Hematopoietic multipotent progenitor cell treated with erythropoietin and hydrocortisone succinate and interleukin-3 and kit ligand, for 6 days (in vitro differentiated cells): ENCODE measurements at places on chromosomes 4 and X.

DNA sequence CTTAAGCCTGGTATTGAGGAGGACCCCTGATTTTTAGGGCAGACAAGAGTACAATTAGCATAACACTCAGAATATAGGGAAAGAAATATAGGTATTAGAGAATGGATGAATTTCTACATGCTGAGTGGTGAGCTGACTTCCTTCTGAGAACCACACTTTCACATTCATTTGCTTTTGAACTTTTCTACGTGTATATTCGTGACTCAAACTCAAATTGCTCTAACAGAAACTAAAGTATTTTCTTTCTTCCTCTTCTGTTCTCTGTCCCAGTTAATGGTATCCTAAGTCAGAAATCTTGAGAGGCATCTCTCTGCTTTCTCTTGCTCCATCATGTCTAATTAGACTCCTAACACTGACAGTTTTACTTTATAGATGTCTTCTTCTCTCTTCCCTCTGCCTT is 103.2 kb upstream of the CITED1 start:
- no peak for DNase-seq

DNA sequence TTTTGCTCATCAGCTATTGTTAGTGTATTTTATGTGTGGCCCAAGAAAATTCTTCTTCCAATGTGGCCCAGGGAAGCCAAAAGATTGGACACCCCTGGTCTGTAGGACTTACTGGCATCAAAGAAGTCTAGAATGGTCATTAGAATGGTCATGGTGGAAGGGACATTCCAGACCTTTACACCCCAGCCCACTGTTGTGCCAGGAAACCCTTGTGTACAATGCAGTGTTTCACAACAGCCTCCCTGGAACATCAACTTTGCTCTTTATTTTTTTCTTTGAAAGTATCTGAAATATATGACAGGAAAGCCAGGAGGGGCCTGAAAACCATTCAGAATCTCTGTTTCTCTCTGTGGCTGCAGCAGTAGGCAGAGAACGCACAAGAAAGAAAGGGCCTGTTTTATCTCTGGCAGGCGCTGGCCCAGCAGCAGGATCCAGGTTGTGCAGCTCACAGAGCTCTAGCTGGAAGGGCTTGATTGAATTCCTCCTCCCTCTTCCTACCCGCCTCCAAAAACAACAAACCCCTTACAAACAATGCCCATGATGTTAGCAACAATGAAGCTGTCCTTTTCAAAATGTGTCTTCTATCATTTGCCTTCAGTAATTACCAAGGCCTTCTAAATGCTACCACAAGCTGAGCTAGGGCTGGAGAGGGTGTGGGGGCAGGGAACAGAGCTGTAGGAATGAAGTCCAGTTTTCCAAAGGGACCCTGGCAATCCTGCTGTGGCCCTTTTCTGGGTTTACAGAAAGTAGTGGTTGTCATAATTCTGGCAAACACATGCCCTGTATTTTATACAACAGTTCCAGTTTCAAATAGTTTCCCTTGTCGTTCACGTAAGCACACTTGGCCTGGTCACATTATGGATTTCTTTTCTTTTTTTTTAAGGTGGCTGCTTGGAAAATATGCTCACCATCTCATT is 32.3 kb upstream of the TFDP3 start:
- DNase-seq: no peak

DNA sequence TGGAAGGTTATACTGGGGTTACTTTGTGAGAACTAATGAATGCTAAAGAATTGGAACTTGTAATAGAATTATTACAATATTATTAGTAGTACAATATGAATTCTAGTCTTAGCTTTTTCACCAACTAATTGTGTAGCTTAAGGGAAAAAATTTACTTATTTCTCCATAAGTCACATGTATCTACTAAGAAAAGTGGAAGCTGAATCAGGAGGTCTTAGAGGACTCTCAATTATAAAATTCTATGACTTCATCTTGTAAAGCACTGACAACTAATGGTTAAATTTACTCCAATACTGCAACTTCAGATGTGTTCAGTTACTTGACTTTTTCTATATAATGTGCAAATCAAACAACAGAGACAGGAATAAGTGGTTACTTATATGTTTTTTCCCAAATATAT is 899 bp upstream of the TMPRSS11D start:
- no peak for DNase-seq

DNA sequence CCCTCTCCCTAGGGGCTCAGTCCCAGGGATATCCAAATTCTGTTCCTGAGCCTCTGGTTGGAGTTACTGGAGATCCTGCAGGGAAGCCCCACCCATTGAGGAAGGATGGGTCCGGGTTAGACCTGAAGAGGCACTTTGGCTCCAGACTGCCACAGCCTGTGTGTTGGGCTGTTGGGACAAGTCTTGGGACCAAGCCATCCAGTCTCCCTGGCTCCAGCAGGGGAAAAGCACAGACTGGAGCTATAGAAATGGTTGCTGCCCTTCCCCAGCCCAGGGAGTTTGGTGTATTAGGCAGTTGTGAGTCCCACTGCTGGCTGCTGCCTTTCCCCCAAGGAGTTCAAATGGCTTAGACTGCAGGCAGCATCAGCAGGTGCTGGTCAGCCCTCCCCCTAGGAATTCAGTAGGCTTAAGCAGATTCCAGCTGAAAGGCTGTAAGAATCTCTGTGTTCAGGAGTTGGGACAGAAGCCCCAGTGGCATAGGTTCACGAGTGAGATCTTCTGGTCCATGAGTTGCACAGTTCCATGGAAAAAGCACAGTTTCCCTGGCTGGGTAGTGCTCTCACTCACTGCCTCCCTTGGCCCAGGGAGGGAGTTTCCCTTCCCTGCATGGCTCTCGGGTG is 344.0 kb upstream of the EPHA5 start:
- no peak for DNase-seq
